ENCODE measurements at places on chromosomes 13 and 19.

- DNase-seq: no peak
These were observed 2.2 kb upstream of the TNFSF9 start for GRCh38 chr19:6528544-6529121.

DNA sequence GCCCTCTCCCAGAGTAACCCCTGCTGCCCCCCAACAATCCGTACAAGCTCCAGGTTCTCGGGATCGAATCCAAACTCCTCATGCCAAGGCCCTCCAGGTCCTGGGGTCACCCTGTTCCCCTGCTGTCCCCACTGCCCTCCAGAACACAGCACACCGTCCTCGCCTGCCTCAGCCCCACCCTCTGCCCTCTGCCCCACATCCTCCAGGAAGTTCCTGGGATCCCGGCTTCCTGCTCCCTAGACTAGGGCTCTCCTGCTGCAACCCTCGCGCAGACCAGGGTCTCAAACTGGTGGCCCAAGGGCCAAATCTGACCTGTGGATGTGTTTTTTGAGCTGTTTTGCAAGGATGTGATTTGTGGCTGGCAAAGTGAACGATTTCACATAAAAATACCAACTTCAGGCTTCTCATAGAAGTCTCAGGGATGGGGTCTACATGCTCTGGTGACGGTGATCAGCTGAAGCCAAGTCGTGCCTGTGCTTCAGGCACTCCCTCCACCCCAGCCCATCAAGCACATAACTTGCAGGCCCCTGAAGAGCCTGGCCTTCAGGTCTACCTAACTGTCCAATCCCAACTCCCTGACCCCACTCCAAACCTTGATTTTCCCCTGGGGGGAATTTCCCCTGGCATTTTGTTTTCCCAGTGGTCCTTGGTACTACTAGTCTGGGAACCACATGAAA lies 1.8 kb downstream of the RABAC1 start:
- no peak for DNase-seq

- DNase-seq: no peak
These were observed 95.1 kb downstream of the RAB20 start for GRCh38 chr13:110466266-110466915.

DNA sequence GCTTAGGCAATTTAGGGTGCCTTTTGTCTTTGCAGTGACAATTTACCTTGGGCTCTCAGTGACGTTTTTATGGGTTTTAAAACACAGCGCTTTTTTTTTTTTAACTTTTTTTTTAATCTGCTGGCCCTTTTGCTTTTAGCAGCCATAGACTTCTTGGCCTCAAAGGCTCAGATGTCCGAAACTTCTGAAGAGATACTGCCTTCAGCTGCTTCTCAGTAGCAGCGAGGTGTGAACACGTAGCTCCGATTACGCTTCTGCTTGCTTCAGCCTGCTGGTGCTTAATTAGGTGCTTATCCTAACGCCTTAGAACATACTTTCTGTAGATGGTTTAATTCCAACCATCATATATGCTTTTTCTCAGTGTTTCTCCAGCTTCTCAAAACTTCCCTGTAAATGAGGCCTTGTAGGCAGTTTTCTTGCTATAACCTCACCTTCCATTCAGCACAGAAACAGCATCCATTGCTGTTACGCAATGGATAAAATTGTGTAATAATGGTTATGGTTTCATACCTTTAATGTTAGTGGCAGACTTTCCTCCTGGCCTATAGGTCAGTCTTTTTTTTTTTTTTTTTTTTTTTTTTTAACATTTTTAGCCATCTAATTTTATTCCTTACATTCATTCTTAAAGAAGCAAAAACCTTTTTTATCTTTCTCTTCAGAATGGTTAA lies 723.9 kb downstream of the GPC5 start:
- no peak for DNase-seq

DNA sequence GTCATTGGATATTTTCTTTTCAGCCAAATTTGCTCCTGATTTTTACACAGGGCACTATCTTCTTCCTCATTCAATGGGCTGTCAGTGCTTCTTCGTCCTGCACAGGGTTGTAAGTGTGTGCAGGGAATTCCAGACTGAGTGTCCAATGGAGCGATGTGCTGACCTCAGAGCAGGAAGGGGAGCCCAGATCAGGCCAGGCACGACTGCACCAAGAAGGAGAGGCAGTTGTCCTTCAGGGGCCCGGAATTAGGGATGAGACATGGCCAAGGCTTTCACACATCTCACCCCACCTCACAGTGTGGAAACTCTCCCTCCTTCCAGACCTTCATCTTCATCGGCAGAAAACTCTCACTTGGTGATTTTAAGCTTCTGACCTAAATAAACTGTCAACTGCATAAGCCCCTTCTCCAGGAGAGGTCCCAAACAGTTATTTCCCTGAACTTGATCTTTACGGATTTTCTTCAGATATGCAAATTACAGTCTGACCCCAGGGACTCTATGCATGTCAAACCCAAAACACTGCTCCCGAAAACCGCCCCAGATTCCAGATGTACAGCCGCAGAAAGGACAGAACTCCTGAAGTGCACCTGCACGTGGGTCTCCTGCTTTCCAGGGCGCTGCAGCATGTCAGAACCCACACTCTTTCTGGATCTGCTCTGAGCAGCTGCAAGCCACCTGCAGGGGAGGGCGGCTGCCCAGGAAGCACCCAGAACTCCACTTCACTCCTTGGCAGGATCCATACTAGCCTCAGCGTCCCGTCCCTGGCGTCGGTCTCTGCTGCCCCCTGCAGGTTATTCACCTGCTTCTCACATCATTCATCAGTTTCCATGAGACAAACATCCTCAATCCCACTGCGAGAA lies 625 bp upstream of the ZNF20 start:
- DNase-seq: peak; percentile 80

- no peak for DNase-seq
These were observed 20.5 kb downstream of the PPP5C start for GRCh38 chr19:46367426-46367825.

DNA sequence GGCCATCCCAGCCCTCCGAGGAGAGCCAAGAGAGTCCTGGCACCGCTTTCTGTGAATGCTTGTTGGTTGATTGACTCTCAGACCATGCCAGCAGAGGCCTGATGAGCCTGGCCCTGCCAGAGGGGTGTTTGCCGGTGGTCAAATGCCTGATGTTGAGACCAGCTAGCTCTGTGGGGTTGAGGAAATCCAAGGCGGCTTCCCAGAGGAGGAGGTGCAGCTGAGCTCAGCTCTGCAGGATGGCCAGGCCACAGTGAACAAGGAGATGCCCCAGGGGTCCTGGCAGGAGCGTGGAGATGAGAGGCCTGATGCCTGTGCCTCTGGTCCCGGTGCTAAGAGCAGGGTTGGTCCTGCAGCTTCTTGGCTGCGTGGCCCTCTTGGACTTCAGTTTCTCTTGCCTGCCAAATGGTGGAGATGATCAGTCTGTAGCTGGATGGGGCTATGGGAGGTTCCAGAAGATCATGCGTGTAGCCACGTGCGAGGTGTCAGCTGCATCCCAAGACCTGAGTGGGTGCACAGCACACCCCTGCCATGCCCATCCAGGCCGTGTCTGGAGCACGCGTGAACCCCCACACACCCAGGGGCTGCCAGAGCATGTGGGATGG lies 16.8 kb downstream of the NFIC start:
- DNase-seq: no peak

DNA sequence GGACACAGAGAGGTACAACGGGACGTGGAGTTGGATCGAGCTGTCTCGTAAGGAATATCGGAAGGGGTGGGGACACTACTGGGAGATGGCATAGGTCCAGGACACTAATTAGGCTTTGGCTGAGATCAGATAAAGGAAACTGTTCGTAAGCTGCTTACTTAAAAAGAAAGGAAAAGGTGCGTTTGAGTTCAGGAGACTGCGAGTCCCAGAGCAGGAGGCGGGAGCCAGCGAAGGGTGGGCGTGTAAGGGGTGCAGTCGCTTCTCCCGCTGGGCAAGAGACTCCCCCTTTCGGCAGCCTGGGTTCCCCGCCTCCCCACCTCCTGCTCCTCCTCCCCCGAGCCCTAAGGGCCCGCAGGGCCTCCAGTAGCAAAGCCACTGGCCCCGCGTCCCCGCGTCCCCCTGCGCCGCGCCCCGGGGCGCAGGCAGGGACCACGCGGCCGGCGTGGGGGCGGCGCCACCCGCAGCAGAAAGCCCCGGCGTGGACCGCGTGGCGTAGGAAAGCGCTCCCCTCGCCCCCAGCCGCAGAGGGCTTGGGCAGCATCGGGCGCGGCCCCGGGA lies 547 bp downstream of the ABCC4 start:
- peak; percentile 15 for DNase-seq

DNA sequence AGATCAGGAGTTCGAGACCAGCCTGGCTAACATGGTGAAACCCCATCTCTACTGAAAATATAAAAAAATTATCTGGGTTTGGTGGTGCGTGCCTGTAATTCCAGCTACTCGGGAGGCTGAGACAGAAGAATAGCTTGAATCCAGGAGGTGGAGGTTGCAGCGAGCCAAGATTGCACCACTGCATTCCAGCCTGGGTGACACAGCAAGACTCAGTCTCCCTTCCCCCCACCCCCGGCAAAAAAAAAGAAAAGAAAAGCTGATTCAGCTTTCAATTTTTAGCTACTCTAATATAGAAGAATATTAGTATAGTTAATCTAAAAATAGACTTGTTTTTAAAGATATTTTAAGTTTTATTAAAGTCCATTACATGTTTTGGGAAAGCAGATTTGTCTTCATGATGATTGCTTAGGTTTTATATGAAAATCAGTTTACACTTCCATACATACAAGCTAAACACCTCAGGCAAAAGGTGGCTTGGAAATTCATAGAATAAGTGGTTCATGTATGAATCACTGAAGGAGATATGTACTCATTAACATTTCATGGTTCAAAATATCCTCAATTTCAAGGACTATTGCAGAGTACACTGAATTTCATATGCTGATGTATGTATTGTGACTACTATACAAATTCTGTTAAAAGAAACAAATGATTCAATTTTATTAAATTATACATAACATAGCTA lies 165.2 kb downstream of the TDRD3 start:
- no peak for DNase-seq

- no peak for DNase-seq
These were observed 113.7 kb upstream of the ZNF507 start for GRCh38 chr19:32231691-32232090.

DNA sequence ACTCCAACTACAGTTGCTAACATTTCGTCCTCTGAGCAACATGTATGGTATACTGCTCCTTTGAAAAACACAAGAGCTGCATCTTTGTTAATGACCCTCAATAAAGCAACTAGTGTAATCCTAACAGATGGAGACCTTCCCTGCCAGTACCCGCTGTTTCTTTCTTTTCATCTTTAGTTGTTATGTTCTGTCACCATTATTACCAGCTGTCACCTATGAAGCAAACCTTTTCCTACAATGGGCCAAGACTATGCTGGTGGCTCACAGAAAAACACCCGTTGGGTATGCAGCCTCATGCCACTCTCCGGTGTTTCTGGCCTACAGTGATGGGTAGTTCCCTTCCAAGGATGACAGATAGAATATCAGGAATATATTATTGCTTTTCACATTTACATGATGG lies 29.7 kb upstream of the CYSLTR2 start:
- DNase-seq: no peak

- no peak for DNase-seq
These were observed 251.2 kb upstream of the SGCG start for GRCh38 chr13:22929381-22930126.

- DNase-seq: no peak
These were observed 36.3 kb upstream of the FLT1 start for GRCh38 chr13:28531077-28531844.

GRCh38 chr13:85666356-85666755 lies 132.9 kb downstream of the SLITRK6 start:
- no peak for DNase-seq

DNA sequence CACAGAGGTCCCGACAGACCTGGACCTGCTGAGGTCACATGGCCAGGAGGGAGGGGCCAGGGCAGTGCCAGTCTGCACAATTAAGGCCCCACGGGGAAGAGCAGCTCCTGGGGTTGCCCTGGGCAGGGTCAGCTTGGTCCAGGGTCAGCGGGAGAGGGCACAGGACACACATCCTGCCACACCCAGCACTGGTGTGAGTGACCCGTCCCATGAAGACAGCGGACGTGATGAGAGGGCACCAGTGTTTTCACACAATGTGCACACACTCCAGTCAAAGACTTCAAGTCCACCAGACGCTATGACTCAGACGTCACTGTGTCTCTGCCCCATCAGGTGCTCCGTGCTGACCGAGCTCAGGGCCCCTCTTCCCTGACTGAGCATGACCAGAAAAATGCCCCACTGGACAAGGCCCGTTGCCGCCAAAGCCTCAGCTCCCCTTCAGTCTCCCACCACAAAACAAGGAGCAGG lies 4.2 kb downstream of the TMEM259 start:
- no peak for DNase-seq

DNA sequence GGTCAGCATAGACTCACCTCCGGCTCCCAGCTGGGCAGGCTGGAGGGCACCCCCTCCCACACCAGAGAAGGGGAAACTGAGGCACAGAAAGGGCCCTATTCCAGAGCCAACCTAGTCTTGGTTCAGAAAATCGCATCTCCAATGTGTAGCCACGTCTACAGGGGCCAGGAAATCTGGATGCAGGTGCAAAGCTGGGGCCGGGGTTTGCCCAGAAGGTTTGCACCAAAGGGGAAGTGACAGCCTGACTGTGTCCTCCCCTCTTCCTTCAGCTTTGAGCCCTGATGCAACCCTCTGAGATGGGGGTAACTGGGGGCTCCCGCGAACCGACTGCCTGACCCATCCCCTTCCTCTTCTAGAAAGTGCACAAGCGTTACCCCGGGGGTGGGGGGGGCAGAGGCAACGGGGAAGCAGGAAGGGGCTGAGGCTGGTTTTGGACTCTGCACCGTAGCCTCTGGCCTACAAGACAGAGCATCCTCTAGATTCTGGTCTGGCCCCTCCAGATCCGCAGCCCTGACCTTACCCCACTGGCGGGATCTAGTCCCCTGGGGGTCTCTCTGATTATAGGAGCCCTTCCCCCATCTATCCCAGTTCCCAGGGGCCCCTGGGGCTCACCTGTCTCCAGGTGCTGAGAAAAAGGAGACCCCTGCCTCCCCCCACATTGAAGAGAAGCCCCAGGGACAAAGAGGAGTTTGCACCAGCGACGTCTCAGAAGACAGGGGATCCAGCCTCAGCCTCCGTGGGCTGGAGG lies 1.1 kb upstream of the ONECUT3 start:
- DNase-seq: no peak

DNA sequence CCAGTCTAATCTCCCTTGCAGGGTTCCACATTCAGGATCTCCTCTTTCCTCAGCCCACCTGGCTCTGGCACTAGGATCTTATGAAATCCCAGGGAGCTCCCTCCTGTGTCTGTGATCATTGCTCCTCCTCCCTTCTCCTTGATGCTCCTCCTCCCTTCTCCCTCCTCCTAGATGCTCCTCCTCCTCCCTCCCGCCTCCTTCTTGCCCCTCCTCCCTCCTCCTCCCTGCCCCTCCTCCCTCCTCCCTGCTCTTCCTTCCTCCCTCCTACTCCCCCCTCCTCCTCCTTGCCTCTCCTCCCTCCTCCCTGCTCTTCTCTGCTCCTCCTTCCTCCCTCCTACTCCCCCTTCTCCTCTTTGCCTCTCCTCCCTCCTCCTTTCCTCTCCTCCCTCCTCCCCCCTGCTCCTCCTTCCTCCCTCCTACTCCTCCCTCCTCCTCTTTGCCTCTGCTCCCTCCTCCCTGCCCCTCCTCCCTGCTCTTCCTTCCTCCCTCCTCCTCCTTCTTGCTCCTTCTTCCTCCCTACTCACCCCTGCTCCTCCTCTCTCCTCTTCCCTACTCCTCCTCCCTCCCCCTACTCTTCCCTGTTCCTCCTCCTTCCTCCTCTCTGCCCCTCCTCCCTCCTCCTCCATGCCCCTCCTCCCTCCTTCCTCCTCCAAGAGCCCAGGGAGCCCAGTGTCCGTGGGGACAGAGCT lies 14.9 kb upstream of the ZBTB7A start:
- DNase-seq: no peak
